Ureter (tissue), 1 donor: ENCODE measurements at places on chromosomes 2 and 18.

DNA sequence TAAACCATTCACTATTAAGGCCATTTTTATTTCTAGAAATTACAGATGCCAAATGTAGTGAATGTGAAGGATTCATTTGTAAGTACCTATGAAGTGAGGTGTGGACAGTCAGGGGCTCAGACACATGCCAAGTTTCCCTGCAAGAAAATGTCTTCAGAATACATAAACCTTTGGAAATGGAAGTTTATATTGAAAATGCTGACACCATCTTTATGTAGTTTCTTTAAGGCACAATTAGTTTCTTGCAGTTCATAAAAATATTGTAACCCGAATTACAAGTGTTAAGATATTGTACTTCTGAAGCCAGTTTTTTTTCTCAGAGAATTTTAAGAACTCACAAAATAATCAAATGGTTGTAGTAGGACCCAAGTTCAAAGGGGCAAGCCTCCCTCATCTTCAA lies 66.1 kb upstream of the LYPD1 start:
- DNase-seq, result no peak

- DNase-seq, result no peak
Measured at GRCh38 chr2:86224645-86225355, 25.5 kb downstream of the MRPL35 start.

DNA sequence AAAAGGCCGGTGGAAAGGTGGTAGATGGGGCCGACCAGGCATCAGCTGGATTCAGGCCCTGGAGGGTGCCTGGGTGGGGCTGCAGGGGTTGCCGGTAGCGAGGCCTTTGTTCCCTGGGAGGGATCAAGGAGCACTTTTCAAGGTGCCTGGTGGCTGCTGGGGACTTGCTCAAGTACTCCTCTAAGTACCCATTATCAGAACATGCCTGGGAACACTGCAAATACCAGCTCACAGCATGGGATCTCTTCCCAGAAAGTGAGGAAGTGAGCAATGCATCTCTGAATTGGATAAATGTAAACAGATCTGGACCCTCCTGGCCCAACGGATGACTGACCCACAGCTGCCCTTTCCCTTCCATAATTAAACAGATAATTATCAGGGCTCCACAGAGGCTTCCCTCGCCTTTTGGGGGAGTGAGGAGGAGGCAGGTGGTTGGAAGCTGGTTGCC lies 210.5 kb downstream of the SH3RF3 start:
- DNase-seq, result no peak

GRCh38 chr18:37484983-37485834 lies 80.4 kb downstream of the CELF4 start:
- DNase-seq, result no peak

- DNase-seq, result no peak
Measured at GRCh38 chr2:31698722-31699121, 118.0 kb upstream of the SRD5A2 start.

DNA sequence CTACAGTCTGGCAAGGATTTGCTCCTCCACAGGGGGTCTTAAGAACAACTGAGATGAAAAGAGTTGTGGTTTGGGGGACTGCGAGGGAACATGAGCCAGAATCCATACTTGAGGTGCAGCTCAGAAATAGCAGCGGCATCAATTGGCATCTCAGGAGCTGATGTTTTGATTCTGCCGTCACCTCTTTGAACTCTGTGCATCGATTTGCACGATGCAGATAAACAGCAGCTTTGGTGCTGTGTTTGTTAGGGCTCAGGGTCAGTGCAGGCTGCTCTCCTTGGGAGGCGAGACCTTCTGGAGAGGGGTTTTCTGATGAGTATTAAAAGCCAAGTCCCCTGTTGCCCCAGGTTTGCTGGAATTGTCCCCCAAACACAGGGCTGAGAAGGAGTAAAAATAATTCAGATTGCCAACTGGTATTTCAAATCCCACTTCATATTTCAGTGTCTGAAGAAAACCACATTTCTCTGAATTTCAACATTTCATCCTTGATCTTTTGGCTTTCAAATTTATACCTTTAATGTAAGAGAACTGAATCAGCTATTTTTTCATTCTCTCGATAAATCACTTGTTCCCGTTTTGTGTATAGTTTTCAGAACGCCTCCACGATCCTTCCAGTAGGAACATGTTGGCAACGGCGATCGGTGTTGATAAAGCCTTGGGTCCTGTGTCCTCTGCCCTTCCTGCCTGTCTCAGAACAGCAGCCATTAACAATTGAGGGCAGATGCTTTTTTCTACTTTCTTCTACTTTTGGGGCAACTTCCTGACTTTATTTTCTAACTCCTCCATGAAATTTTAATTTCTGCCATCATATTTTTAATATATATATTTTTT lies 65.0 kb downstream of the RAB31 start:
- DNase-seq, result no peak

DNA sequence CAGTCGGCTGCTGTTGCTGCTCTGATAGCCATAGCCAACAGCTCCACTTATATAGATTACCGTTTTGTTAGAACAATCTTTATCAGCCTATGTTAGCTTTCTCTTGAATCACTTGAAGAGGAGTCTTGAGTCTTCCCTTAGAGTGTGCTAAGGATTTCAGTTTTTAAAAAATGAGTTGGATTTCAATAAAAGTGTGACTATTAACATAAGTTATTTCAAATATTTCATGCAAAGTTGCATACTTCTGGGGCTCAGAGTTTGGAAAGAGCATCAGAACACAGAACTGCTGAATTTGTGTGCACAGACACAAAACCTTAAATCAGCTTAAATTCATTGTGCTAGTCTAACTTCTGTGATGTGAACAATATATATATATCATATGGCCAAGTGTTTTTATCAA lies 174.7 kb downstream of the MTX2 start:
- no peak for DNase-seq

DNA sequence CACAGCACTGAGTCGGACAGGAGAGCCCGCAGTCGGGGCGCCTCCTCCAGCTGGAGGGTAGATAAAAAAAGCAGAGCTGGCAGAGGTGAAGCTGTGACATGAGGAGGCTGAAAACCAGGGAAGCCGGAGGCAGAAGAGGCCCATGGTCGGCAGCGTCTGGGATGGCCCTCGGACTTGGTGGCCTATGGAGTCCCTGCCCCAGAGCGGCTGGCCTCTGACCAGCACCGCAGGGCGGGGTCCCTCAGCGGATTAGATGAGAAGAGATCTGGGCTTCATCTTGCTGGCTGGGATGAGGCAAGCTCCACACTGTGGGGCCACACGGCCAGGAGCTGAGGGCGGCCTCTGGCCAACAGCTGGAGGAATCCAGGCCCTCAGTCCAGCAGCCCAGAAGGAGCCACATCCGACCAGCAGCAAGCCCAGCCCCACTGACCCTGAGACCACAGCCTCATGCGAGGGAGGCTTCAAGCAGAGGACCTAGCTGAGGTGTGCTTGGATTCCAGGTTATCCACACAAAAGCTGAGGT lies 174.1 kb downstream of the EIPR1 start:
- DNase-seq, result no peak

GRCh38 chr2:219469186-219469724 lies 29.4 kb upstream of the GMPPA start:
- DNase-seq, result no peak

DNA sequence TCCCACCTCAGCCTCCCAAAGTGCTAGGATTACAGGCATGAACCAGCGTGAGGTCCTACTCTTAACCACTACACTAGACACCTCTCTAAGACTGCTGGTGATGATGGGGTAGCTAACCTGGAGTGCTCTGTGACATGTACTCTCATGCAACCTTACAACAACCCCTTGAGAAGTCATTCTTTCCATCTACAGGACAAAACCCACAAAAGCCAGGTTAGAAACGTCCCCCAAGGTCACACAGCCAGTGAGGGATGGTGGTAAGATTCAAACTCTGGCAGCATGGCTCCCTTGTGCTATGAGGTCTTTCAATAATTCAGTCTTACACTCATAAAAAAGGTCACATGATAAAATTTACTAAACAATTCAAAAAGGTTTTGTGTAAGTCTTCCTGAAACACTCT lies 94.8 kb upstream of the SERTAD2 start:
- DNase-seq, result no peak

GRCh38 chr2:42138163-42139015 lies 30.8 kb upstream of the EML4 start:
- peak; percentile 62 for DNase-seq

- no peak for DNase-seq
Measured at GRCh38 chr2:41294331-41294730, 753.5 kb upstream of the PKDCC start.

- DNase-seq, result no peak
Measured at GRCh38 chr2:218877891-218878290, 2.8 kb upstream of the WNT10A start.

DNA sequence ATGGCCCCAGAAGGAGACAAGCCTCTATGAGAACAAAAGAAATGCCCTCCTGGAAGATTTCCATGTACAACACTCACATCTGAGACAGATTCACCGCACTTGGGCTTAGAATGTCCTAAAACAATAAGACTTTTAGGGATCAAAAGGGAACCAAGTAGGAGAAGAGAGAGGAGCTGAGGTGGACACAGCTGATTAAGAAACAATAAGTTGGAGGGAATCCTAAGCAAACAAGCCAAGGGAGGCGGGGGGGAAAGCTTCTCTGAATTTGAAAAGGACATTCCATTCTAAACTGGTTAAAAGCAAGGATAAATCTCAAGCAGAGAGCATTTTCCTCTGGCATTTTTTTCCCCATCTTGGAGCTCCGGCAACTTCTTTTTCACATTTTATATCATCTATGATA lies 9.9 kb downstream of the ACVR1 start:
- no peak for DNase-seq

DNA sequence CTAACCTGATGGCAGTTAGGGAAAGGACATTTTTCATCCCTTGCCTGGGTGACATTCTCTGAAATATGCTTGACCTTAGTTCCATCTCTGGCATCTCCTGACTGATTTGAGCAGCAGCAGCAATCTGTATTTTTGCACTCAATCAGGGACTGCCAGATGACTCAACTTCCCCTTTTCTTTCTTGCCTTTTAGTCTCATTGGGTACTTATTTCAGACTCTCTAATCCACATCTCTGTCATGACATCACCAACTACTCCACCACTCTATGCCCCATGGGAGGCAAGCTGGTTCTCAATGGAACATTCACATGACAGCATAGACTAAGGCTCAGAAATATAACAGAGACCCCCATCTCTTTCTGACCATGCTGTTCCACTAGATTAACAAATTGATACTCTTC lies 254.2 kb downstream of the RIT2 start:
- no peak for DNase-seq

- DNase-seq, result no peak
Measured at GRCh38 chr18:2468051-2468450, 103.3 kb downstream of the METTL4 start.

GRCh38 chr2:235639428-235639773 lies 145.6 kb downstream of the AGAP1 start:
- DNase-seq, result peak; percentile 75

DNA sequence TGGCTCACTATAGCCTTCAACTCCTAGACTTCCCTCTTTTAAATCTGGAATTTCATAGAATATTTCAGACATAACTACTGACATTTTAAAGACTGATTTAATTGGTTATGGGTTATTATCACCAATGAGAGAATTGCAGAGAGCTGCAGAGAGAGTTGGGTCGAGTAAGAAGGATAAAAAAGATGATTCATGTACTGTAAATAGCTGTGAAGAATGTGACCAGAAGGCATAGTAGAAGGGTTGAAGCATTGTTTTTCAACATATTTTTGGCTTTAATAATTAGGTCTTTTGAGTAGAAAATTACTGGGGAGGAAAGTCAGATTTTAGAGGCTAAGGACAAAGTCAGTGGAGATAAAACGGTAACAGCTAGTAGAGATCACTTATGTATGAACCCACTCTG lies 503.2 kb upstream of the SLC8A1 start:
- no peak for DNase-seq

DNA sequence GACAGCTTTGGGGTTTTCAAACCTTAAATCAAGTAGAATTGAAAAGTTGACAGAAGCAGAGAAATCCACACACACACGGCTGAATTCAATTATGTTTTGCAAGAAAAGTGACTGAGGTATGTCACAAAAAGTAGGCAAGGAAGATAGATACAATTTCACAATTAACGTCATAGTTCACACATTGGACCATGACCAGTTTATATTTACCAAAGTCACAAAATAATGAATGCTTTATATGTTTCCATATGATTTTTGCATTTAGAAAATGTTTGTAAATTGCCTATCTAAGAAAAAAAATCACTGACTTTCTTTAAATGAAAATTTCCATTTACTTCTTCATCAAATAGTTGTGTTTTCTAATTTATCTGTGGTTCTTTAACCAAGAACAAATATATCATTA lies 29.4 kb upstream of the ZNF516 start:
- no peak for DNase-seq

GRCh38 chr2:134324947-134325346 lies 71.1 kb downstream of the MGAT5 start:
- DNase-seq, result no peak

DNA sequence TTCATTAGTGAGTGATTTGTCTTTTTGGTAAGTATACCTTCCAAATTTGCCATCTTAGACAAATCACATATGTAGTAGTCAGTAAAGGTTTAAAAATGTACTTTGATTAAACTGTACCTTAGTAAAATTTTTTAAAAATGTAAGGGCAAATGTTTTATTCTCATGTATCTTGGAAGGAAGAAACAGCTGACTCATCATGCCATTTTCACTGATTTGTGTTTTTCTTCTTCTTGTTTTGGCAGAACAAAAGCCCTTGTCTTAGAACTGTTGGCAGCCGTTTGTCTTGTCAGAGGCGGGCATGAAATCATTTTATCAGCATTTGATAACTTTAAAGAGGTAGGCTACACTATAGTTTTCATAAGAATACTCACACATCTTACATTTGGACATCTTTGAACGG lies 136.5 kb downstream of the PRPF40A start:
- no peak for DNase-seq

DNA sequence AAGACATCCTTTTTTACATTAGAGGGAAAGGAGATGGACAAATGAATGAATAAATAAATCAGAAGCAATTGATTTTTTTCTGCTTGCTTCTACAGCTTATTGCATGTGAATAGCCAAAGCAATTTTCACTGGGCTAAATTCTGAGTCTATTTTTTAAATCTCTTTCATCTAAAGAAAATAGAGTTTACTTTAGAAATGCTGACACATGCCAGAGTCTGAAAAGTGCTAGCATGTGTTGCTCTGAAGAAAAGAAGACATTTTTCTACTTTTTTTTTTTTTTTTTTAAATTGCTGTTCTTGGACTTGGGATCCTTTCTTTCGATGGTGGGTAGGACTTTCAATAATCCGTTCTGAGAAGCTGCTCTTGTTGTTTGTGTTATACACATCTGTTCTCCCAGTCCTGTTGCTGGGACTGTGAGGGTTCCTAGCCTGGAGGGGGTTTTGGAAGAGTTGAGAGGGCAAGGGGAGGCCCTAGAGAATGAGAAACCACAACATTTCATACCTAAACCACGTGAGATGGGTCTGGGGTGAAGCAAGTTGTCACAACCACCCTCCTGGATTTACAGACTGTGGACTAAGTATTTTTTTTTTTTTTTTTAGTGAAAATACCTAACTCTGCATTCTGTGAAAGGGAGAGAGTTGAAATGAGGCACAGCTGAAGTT lies 193.5 kb downstream of the PRKCE start:
- DNase-seq, result no peak

GRCh38 chr2:159953136-159953823 lies 109.1 kb downstream of the PLA2R1 start:
- no peak for DNase-seq
